ENCODE measurements at places on chromosomes 13 and 19. TPM values are rescaled to one million over a fixed set of nuclear protein-coding genes. Genes with fewer than 3 reads are reported as not detected.

DNA sequence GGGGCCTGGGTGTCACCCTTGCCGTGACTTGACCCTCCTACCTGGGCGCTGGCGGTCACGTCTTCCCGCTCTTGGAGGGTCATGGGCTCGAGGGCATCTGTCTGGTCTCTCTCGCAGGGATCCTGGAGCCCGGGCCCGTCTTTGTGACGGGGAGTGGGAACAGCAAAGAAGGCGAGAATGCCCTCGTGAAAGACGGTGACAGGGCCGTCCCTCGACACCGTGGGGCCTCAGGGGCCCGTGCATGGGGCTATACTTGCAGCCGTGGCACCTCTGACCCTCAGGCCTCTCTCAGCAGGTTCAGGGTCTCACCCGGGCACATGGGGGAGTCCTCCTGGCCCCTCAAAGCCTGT lies 20.9 kb upstream of the MATK start:
- no peak for ATAC-seq

GRCh38 chr13:113997845-113998751 lies 24.2 kb upstream of the C13orf46 start:
- peak; percentile 29 for ATAC-seq

DMKN gene
- total RNA-seq: 5.6 TPM

MAP2K7 gene
- total RNA-seq: 19.1 TPM

Data from gastroesophageal sphincter (tissue), 4 donors.